ENCODE measurements at places on chromosomes 16 and 17.
A peak's percentile ranks its signal among the peaks of the same experiment; 100 is the strongest.

- DNase-seq: peak; percentile 28
Observed at GRCh38 chr16:56203052-56203451, 11.8 kb downstream of the GNAO1 start.

GRCh38 chr16:70674221-70675014 lies 11.4 kb downstream of the MTSS2 start:
- no peak for DNase-seq

GRCh38 chr16:22428654-22429053 lies 54.2 kb upstream of the CDR2 start:
- no peak for DNase-seq

- no peak for DNase-seq
Observed at GRCh38 chr16:10168258-10168657, 14.0 kb downstream of the GRIN2A start.

- no peak for DNase-seq
Observed at GRCh38 chr17:82531431-82531881, 11.9 kb downstream of the FOXK2 start.

DNA sequence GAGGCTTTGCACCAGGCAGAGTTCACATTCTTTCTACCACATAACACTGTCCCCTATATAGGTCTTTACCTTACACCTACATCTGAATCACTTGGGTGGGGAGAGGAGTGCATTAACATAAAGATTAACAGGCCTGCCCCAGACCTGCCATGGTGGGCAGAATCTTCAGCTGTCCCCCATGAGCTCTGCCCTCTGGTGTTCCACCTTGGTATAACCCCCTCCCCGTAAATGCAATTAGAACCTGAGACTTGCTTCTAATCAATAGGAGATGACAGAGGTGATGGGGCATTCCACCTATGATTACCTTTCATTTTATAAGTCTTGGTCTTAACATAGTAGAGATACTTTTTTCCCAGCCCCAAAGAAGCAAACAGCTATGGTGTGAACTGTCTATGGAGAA lies 20.4 kb upstream of the GRIN2A start:
- DNase-seq: no peak

DNA sequence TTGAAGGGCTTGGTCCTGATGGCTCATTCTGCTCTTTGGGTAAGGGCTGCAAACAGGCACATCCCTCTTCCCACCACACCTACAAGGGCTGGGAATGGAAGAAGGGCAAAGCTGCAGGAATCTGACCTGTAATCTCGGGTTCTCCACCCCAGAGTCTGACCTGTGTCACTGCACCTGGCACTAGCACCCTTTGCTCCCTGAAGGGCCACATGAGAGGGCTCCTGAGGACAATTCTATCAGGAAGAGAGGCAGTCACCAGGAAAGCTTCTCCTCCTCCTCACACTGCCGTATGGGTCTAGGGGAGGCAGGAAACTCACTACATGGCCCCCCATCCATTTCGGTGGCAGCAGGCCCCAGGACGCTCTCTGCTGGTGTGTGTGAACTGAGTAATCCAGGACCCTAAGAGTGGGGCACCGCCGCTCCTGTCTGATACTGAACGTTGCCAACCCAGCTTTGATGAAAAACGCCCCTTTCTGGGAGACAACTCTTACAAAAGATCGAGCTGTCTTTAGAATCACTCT lies 26.4 kb downstream of the TTLL6 start:
- DNase-seq: no peak

GRCh38 chr17:35087731-35088355 lies 24.3 kb upstream of the RFFL start:
- no peak for DNase-seq

DNA sequence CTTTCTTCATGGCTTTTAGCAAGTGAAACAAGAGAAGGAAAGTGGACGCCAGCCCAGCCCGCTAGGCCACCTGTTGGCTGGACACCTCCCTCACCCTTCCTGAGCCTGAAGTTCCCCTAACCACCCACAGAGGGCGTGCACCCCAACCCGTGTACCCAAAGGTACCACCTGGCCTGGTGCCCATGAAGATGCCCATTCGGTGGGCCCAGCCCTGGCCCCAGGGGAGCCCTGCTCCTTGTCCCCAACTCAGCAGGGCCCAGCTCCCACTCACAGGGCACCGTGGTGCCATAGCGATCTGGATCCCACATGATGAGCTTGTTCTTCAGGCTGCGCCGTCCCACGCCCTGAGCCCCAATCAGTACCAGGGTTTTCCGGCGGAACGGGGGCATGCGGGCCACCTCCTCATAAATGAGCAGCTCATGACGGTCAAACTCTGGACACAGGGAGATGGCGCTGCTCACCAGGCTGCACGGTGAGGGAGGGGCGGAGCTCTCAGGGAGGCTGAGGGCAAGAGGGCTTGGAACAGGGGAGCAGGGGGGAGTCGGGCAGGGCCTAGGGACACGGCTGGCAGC lies 26.8 kb downstream of the MPP2 start:
- peak; percentile 45 for DNase-seq

GRCh38 chr17:55575058-55575636 lies 63.9 kb upstream of the SMIM36 start:
- no peak for DNase-seq

GRCh38 chr17:8226536-8227237 lies 16.3 kb upstream of the AURKB start:
- peak; percentile 79 for DNase-seq

Data from AG20443 (cell line).